HCT116 (cell line): ENCODE measurements at places on chromosomes 2 and 18.

DNA sequence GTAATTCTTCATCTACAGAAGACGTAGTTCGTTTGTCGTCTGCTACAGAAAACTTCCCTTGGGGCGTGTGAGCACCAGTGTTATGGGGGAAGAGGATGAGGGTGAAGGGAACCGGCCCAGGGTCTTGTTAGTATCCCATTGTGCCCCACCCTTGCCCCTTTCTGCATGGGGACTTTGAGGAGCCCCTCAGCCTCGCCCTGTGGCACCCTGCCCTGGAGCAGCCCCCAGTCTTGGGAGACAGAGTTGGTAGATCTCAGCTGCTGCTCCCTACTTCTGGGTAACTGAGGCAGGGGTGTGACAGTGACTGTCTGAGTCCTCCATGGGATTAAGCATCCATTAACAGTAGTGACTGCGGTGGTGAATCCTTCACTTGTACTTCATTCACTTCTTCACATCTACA lies 50.1 kb downstream of the RNF144A start:
- DNase-seq: no peak

GRCh38 chr2:149544692-149545091 lies 42.9 kb downstream of the MMADHC start:
- no peak for DNase-seq

DNA sequence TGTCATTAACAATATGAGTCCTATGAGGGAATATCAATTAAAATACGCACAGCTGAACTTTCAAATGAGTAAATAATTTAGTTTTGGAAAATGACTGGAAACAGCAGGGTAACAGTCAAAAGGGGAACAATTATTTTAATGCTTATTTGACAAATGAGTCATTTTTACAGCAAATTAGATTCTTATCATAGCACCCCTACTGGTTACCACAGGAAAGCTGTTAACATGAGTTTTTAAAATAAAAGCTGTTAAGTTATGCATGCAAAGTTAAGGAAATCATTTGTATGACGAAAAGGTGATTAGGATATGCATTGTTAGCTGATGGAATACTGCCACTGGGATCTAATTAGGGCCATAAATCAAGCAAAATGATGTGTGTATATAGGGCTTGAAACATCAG lies 435.1 kb upstream of the MEIS1 start:
- no peak for DNase-seq

- DNase-seq: no peak
Measured at GRCh38 chr2:180161415-180161814, 154.3 kb upstream of the CWC22 start.

DNA sequence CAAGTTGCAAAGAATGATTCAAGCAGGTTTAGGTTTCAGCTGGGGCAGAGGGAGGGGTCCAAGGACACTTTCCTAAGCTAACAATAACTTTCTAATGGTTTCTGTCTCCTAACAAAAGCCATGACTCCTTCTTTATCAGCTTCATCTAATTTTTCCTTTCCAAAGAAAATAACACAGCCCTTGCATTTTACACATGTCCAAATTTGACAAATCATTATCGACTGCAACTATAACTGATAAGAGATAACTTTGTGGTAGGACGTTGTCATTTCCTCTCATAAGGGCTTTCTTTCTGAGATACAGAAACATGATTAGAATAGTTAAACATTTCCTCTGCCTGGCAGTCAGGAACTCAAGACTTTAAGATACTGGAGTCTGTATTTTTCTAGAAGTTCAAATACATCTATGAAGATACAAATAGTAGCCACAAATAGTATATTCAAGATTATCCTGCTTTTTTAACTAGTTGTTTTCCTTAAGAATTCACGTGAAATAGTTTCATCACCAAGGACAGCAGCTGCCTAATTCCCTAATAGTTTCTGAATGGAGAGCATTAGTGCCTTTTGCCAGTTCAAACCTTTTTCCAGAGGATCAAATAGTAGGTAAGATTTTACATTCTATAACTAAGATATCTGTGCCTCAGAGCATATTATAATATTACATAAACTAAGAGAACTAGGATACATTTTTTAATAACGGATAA lies 263.2 kb downstream of the EXOC6B start:
- no peak for DNase-seq

DNA sequence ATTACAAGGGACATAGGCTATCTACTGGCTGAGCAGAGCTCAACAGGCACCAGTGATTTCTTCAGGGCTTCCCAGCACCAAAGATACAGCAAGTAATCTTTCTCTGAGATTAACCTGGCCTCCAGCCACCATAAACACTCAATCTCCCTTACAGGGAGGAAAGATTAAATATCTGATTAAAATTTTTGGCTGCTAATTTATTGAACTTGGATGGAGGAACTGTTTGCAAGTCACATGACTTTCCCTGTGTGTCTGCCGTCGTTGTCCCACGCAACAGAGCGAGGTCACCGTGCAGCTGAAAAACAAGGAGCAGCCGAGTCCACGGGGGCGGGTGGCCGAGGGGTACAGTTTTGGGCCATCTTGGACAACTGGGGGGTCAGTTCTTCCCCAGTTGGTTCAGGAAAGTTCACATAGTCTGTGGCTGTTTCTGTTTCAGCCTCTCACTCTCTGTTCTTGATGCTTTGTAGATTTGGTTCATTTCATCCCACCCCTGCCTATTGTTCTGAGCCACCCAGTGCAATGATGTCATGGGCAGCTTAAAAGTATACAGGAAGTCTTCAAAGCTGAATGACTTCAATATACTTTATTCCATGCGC lies 186.8 kb upstream of the CTAGE1 start:
- DNase-seq: no peak

- no peak for DNase-seq
Measured at GRCh38 chr2:205407984-205408383, 274.3 kb upstream of the NRP2 start.

DNA sequence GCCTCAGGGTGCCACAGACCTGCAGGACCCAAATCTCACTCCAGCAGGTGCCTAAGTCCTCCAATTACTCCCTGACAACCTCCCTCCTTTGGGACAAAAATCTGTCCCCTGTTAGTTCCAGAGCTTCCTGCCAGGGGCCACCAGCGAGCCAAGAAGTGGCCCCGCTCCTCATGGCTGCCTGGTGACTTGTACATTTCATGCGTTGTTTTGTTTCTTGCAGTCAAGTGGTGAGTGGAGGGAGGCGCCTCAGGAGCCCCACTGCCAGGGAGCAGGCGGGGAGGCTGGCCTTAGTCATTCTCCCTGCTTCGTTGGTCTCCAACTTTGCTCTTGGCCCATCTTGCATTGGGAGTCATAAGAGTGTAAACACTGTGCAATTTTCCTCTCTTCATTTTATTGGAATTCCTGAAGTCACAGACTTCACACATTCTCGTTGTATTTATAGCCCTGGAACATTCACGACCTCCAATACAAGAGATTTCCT lies 81.3 kb downstream of the KCNF1 start:
- DNase-seq: no peak

- no peak for DNase-seq
Measured at GRCh38 chr2:197516393-197516761, 511 bp downstream of the MOB4 start.
